ENCODE measurements at places on chromosomes 6 and 20. TPM values are rescaled to one million over a fixed set of nuclear protein-coding genes. Genes with fewer than 3 reads are reported as not detected.

GRCh38 chr6:155487371-155488130 lies 31.9 kb upstream of the NOX3 start:
- DNase-seq: no peak

- no peak for DNase-seq
Observed at GRCh38 chr6:20439558-20439957, 37.9 kb downstream of the E2F3 start.

Gene NINL
- total RNA-seq: 3.2 TPM

Gene C6orf15
- total RNA-seq: 0.91 TPM

DNA sequence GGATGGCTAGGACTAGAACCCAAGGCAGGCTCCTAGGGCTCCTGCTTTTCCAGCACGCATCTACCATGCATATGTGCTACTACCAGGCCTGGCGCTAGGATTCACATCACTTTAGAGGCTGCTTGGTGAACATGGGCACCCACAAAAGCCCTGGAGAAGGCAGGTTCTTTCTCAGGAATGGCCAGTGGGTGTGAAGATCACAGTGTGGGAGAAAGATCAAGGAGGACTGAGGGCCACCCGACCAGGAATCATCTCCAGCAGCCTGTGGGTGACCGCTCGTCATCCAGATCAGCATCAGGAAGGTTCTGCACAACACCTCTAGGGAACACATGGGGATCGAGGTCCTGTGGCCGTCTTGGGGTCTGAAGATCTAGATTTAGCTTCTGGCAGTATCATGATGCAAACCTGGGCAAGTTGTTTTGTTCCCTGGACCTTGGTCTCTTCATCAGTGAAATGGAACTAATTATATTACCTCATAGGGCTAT lies 27.3 kb downstream of the SRSF3 start:
- no peak for DNase-seq

GRCh38 chr6:1191141-1191630 lies 120.7 kb upstream of the FOXQ1 start:
- no peak for DNase-seq

Gene LAMA2
- 6.7 TPM for total RNA-seq

DNA sequence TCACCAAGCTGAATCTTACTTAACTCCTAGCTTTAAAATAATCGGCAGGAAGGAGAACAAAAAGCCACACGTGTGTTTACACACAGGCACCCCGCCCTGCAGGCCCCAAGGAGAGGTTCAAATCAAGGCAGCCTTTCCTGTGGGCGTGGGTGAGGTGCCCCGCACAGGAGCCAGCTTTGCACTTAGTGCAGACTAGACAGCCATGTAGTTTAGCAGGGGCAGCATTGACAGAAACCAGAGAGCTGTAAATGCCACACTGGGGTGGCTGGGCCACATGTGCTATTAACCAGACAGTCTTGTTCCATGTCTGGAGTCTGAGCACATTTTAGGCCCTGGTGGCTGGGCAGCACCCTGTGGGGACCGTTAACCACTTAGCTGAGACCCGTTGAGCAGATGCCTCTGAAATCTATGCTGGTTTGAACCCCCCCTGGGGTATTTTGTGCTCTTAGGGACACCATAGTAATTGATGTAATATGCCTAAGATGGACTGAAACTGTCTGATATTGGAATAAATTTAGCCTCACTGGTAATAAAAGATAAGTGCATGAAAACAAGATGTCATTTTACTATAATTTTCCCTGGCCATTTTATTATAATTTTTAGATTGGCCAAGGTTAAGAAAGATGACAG lies 106.4 kb upstream of the KCNG1 start:
- no peak for DNase-seq

DNA sequence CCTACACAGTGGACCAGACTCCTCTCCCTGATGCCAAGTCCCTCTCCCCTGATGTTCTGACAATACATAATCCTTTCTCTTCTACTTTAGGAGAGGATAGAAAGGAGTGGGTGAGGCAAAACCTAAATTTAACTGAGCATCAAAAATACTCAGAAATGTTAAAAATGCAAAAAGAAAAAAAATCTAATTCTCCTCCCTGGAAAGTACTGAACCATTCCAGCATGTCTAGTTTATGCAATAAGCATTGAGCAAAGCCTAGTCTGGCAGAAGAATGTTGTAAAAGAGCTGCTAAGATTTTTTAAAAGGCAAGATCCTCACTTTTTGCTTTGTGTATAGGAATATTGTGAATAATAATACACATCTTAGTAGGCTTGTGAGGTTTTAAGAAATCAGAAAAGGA lies 116.6 kb upstream of the STXBP5 start:
- DNase-seq: no peak

DNA sequence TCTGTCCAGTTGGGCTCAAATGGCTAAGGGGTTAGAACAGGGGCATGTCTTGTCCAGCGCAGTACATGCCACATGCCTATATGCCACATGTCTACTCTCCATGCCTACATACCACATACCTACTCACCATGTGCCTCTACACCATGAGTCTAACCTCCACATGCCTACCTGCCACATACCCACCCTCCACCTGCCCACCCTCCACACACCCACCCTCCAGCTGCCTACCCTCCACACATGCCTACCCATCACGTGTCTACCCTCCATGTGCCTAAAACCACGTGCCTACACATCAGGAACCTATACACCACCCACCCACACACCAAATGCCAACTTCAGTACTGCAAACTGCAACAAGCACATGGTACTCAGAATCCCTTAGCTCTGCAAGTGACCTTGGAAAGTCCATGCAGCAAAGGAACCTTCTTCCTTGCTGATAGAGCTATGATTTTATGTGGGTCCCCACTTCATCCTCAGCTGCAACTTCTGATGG lies 113.0 kb upstream of the CST7 start:
- DNase-seq: no peak

GRCh38 chr20:53175135-53175780 lies 203.1 kb downstream of the TSHZ2 start:
- no peak for DNase-seq

Gene SLC17A3
- 0.86 TPM for total RNA-seq

Gene ZSCAN26
- total RNA-seq: 20.0 TPM

- DNase-seq: no peak
Observed at GRCh38 chr6:2384528-2384927, 139.1 kb upstream of the GMDS start.

DNA sequence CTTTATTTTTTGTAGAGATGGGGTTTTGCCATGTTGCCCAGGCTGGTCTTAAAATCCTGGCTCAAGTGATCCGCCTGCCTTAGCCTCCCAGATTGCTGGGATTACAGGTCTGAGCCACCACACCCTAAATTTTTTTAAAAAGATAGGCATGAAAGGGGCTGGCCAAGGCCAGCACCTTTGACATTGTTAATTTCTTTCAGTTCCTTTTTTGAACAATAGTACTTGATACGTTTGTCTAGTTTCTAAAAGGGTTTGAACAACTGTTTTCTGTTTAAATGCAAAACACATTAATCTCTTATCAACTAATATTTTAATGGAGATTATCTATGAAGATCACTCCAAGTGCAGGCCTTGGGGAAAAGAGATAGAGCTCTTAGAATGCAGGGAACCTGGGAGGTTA lies 37.6 kb upstream of the PTPRK start:
- DNase-seq: no peak

GRCh38 chr6:126117251-126117650 lies 130.9 kb downstream of the TRMT11 start:
- DNase-seq: no peak

GRCh38 chr6:67640484-67640883 lies 994.6 kb upstream of the ADGRB3 start:
- DNase-seq: no peak
